ENCODE measurements at places on chromosomes 6 and 20.

DNA sequence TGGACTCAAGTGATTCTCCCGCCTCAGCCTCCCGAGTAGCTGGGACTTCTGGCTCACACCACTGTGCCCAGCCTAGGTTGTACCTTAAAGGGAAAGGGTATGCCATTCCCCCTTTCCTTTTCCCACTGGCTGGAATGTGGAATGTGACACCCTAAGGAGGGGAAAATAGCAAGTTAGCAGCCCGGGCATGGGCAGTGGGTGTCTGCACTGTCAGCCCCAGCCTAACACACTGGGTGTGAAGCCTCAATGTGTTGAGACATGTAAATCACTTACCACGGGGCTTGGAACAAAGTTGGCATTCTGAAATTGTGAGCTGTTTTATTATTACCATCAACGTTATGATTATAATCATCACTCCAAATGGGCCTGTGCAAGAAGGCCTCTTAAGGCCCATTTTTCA lies 80.8 kb upstream of the PTPN1 start:
- no peak for DNase-seq

GRCh38 chr6:140043357-140043756 lies 668.9 kb upstream of the CITED2 start:
- no peak for DNase-seq

GRCh38 chr6:11413117-11413687 lies 124.3 kb upstream of the TMEM170B start:
- no peak for DNase-seq

- DNase-seq: no peak
Measured at GRCh38 chr6:10485406-10485805, 35.7 kb upstream of the GCNT2 start.

GRCh38 chr6:10554826-10555225 lies 33.7 kb downstream of the GCNT2 start:
- no peak for DNase-seq

- DNase-seq: no peak
Measured at GRCh38 chr6:167580619-167580911, 246.1 kb upstream of the AFDN start.

DNA sequence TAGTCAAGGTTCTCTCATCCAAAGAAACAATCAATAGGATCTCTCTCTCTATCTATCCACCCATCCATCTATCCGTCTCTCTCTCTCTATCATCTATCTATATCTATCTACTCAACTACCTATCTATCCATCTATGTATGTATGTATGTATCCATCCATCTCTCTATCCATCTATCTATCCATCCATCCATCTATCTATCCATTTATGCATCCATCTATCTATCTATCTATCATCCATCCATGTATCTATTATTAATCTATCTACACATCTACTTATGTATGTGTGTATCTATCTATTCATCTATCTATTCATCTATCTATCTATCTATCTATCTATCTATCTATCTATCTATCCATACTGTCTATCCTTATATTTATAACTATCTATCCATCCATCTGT lies 99.3 kb downstream of the FNDC1 start:
- DNase-seq: no peak

DNA sequence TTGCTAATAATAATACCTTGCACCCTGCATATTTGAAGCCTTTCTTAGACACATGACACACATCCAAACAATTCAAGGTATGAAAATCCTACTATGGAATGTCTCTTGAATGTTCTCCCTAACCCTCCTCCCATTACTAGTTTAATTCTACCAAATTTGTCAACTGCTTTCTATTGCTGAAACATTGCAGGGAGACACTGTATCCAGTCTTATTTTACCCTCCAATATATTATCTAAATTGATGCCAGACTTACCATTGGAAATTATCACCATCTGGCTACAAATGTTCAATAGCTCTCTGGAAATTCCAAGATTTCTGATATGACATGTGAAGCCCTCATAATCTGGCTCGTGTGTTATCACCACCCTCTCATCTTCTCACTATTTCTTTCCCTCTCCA lies 1027.3 kb upstream of the CITED2 start:
- DNase-seq: no peak

DNA sequence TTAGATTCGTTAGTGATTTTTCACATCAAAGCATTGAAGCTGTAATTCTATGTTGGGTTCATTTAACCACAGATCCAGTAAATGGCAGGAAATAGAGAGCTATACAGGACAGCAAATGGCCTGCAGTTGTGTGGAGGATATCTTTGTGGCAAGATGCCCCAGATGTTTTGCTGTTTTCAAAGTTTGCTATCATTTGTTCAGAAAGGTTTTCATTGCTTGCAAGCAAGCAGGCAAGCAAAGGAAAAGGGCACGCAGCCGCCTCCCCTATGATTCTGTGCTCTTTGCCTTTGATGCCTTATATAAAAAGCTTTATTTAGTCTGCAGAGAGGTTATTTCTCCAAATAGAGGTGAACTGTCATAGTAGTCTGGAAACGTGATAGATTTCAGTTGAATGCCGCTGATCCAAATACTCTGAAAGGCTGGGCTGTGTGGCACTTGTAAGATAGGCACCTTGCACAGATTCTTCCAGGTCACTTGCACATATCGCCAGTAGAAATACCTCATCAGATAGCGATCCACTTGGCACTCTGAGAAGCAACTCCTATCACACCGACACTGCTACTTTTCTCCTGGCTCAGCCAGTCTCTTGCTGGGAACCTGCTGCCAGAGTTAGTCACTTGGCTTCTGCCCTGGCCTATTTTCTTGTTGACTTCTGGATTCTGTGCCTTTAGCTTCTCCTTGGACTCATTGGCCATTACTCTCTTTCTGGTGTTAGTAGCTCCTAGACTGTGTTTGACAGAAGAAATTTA lies 66.4 kb downstream of the UTRN start:
- DNase-seq: peak; percentile 85

DNA sequence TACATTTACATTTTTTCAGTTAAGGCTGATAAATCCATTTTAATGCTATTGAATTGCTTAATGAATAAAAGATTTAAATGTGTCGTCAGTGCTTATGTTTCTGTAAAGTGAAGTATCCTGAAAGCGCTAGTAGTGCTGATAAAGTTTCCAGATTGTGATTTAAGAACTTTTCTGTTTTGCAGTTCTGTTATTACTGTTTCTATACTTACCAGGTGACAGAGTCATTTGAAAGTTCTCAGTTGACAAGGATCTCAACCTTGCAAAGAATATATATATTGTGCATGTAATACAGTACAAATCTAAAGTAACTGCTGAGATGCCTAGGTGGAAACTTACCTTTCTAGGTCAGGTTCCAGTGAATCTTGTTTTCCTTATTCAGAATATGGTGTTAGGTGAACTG lies 201.8 kb downstream of the ARID1B start:
- peak; percentile 60 for DNase-seq

- no peak for DNase-seq
Measured at GRCh38 chr20:35166242-35166830, 5.5 kb upstream of the PROCR start.

GRCh38 chr20:53570446-53571276 lies 23.0 kb downstream of the ZNF217 start:
- DNase-seq: no peak

DNA sequence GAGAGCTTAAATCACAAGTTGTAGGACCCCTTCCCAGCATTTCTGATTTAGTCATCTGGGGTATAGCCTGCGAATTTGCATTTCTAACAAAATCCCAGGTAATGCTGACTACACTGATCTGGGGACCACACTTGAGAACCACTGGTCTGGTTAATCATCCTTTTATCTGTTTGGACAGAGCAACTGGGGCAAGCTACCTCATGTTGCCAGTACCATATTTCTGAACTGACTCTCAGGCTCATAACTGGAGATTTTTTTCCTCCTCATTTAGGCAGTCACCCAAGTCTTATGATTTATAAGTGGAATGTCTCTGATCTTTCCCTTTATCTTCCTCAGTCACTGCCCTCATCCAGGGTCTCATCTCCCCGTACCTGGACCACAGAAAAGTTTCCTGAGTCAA lies 12.0 kb upstream of the GTF3C6 start:
- no peak for DNase-seq

- no peak for DNase-seq
Measured at GRCh38 chr20:12882832-12883506, 125.8 kb upstream of the SPTLC3 start.

- DNase-seq: no peak
Measured at GRCh38 chr6:8993111-8993510, 557.8 kb upstream of the SLC35B3 start.

GRCh38 chr6:6494677-6495076 lies 93.8 kb upstream of the LY86 start:
- DNase-seq: no peak

- no peak for DNase-seq
Measured at GRCh38 chr6:146598772-146599405, at the start of gene ADGB. Gene ADGB (plus strand): TSS chr6:146598972. CDS start chr6:146599041, 69 bp downstream.

GRCh38 chr6:149446791-149447376 lies 37.9 kb downstream of the ZC3H12D start:
- DNase-seq: no peak

DNA sequence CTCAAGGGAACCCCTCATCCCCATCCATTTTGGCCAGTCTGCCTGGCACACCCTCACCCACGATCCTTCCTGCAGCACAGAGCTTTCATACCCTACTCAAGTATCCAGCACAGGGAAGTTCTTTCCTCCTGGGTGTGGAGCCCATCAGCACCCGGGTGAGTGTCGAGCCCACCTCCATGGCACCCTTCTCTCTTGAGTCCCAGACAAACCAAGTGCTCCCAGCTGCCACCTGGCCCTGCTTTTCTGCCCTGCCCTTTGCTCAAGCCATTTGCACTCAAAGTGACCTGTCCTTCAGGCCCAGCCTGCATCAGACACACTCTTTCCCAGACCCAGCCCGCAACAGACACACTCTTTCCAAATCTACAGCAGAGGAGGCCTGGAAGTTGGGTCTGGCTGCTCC lies 257.2 kb downstream of the DLL1 start:
- no peak for DNase-seq

- no peak for DNase-seq
Measured at GRCh38 chr6:94278146-94278545, 858.8 kb upstream of the EPHA7 start.

- DNase-seq: no peak
Measured at GRCh38 chr20:37314099-37314498, 24.6 kb downstream of the MANBAL start.

DNA sequence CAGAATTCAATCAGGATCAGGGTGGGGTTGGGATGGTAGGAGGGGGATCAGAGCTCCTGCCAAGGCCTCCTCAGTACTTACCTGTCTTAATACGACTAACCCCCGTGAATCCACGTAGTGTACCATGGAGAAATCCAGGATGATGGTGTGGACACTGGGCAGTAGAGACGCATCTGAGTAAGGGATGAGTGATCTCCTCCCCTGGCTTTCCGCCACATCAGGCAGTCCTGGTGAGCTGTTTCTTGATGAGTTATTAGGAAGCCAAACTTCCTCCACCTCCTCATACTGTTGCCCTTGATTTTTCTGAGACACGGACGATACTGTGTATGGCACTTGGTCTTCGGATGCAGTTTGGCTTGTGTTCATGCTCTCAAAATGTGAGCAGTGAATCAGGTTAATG lies 34.2 kb upstream of the SRPK1 start:
- DNase-seq: no peak

- DNase-seq: no peak
Measured at GRCh38 chr6:128870746-128871145, 12.2 kb upstream of the LAMA2 start.

DNA sequence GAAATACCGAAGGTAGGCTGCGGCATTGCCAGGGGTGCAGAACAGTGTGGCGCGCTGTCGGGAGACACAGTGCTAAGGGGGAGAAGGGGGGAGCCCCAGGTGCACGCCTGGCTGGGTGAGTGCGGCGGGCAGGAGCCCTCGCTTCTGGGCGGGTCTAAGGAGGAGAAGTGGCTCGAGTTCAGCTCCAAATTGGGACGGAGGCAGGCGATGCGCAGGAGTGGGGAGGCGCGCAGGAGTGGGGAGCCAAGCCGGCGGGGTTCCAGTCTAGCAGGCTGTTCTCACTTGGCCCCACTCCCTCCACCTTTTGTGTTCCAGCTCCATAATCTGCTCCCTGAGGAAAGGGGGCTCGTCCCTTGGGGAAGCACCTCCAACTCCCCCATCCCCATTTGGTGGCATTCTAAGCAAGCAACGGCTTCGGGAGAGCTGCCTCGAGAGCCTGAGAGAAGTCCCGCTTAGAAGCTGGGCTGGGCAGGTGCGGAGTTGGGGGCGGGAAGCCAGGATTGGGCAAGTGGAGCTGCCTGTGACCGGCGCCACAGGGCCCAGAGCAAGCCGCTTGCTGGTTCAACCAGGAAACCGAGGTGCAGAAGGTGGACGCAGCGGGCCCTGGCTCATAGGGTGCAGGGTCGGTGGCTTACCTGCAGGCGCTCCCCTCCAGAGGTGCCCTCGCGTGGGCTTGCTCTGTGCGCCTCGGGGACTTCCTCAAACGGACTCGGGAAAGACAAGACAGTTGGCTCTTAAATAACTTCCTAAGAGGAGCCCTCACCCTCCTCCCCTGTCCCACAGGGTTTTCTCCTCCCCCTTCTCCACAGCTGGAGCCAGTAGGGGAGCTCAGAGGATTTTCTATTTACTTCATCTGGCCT lies at the start of gene F13A1:
Gene F13A1, minus strand, starts transcription at position 711 of the 860 bp plus-strand sequence. CDS start 1,998 bp downstream, outside the sequence.
- DNase-seq: no peak

GRCh38 chr6:2773449-2773848 lies 8.3 kb downstream of the WRNIP1 start:
- no peak for DNase-seq

GRCh38 chr20:39032997-39033396 lies 70.9 kb downstream of the DHX35 start:
- DNase-seq: no peak

DNA sequence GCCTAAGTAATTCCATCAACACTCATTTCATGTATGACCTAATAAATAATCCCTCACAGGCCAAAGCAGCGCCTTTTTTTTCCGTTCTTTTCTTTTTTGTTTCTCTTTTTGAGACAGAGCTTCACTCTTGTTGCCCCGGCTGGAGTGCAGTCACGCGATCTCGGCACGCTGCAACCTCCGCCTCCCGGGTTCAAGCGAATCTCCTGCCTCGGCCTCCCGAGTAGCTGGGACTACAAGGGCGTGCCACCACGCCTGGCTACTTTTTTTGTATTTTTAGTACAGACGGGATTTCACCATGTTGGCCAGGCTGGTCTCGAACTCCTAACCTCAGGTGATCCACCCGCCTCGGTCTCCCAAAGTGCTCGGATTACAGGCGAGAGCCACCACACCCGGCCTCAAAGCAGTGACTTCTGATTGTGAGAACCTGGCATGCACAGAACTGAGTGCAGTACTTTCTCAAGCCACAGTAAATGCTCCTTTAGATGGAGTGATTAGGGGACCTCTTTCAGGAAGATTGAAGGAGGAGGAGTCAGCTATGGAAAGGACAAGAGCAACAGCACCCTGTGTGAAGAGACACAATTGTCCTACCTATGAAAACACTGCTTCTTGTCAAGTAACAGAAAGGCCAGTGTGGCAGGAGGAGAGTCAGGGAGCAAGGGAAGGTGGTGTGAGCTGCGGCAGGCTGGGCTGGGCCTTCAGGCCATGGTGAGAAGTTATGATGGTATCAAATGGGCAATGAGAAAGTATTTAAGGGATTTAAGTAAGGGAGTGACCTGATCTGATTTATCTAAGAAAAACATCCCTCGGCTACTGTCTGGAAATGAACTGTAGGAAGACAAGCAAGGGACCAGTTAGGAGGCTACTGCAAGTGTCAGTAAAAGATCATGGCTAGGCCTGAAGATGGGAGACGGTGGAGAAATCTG lies 1.7 kb upstream of the SCAF8 start:
- DNase-seq: no peak

GRCh38 chr6:82441047-82441855 lies 77.6 kb downstream of the TPBG start:
- no peak for DNase-seq

GRCh38 chr6:144661116-144661806 lies 376.1 kb downstream of the UTRN start:
- DNase-seq: no peak

GRCh38 chr6:38480036-38480435 lies 159.7 kb downstream of the BTBD9 start:
- no peak for DNase-seq

Measured in T-helper 2 cell (primary cell).